NCI-H1105 (cell line): ENCODE measurements at places on chromosomes 7 and 10.

DNA sequence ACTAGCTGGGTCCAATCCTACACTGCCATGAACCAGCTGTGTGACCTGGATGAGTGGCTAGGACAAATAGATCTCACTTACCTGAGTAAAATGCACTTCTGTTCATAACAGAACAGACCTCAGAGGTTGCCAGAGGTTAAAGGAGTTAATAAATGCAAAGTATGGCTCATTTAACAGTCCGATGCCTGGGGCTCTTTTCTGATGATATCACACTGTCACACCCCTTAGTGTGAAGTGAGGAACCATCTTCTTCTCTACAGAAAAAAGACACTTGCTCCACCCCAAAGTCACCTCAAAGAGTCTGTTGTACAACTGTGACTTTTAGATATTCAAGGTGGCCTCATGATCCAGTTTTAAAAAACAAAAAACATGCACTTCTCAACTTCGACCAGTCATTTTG is 21.5 kb upstream of the TARP start:
- DNase-seq, result no peak

DNA sequence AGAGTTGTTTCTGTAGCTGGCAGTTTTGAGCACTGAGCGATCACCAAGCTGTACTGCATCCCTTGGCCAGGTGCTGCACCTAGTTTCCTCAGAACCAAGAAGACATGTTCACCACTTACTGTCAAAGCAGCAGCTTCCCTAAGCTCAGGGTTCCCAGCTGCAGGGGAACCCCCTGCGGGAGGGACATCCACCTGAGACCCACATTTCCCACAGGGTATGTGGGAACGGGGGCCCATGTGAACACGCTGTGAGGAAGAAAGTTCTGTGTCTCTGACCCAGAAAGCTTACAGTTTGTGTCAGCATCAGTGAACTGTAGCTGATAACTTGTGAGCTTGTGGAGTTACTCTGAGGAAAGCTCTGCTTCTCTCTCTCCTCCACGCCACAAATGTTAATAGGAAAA is 436.8 kb upstream of the IGFBP3 start:
- DNase-seq, result no peak

DNA sequence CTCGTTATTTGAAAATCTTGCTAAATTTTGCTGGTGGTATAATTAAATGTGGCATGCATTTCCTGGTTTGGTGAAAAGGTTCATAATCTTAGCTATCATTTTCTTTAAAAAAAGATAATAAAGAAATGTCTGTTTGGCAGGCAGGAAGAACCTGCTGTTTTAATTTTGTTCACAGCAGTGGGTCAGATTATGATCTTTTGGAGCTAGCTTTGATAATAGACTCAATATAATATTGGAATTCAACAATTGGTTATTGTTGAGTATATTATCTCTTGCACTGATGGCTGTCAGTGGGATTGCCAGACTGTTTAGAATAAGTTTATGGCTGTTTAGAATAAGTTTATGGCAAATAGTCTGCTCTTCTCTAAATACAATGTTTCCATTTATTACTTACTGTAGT is 35.1 kb downstream of the MXI1 start:
- DNase-seq, result no peak

- DNase-seq, result no peak
Measured at GRCh38 chr10:10792681-10793080, 225.0 kb upstream of the CELF2 start.

GRCh38 chr7:139562961-139563565 is 39.6 kb downstream of the CLEC2L start:
- DNase-seq, result no peak

- no peak for DNase-seq
Measured at GRCh38 chr10:6973899-6974298, 393.8 kb upstream of the PRKCQ start.

- DNase-seq, result no peak
Measured at GRCh38 chr7:151202836-151203235, 7.5 kb downstream of the H2BK1 start.

DNA sequence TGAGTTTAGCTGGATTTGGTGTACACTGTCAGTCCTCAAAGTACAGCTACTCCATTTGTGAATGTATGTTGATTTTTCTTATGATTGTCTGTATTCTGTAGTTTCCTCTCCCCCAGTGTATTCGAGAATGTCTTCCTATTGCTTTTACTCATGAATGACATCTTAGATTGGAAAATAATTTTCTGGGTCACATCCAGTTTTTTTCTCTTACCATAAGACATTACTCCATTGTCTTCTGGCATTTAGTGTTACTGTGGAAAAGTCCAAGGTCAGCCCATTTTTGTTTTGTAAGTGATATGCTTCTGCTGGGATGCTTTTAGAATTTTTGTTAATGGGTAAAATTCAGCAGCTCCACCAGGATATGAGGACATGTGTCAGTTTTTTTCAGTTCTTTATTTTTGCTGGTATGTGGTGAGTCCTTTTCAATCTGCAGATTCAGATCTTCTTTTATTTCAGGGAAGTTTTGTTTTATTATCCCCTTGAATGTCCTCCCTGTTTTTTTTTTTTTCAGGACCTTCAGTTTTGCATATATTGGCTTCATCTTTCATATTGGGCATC is 33.6 kb downstream of the WAC start:
- DNase-seq, result no peak

- DNase-seq, result no peak
Measured at GRCh38 chr10:129465796-129466702, 992 bp upstream of the MGMT start.

- DNase-seq, result peak; percentile 35
Measured at GRCh38 chr10:62924344-62924748, 108.2 kb upstream of the EGR2 start.

DNA sequence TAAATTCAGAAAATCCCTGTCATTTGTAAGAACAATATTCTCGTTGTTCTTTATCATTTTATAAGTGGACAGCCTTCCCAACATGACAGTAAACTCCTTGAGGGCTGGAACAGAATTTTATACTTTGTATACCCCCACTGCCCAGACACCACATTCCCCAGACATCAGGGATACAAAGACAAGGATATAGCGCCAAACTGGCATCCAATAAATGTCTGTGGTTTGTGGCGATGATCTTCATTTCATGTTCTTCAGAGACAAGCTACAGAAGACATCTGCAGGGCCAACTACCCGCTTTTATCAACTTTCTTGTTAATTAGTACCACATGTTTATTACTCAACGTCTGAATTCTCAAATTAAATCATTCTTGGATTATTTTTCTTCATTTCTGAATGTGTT is 155.9 kb downstream of the ATE1 start:
- no peak for DNase-seq

DNA sequence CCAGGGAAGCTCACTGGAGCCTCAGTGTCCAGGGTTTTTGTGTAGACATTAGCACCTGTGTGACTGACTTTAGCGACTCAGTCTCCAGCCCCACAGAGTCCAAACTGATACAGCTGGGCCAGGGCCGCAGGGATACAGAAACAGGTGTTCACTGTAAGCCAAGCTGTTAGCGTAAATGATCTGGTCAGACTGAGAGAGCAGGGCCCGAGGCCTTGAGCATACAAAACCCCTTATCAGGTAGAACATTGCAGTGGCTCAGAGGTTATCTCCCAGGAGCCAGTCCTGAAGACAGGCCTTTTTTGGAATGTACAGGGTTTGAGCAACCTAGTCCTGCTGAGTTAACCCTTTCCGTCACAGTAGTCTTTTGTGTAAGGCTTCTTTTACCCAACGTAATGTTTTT is 25.0 kb downstream of the LHPP start:
- no peak for DNase-seq

- peak; percentile 70 for DNase-seq
Measured at GRCh38 chr7:25069900-25070443, 55.1 kb downstream of the CYCS start.

- no peak for DNase-seq
Measured at GRCh38 chr10:106076496-106076895, 1088.0 kb downstream of the SORCS1 start.

GRCh38 chr7:126959649-126960048 is 293.1 kb downstream of the GRM8 start:
- no peak for DNase-seq
